Eye (tissue), 1 donor: ENCODE measurements at places on chromosomes 6 and 20.

DNA sequence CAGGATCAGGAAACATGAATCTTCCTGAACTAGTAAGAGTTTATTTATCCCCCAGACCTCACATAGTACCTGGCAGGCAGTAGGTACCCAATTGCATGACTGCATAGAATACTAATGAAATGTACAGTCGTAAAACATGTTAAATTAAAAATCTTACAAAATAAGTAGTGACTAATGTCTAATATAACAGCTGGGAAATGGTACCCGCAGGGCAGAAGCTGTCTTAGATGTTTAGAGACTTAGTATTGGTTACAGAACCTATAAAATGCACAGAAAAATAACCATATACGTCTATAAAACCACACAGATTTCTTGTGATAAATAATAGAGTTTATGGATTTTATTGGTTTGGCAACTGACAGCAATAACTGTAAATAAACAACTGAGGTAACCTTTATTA lies 139.1 kb upstream of the GMDS start:
- no peak for DNase-seq

GRCh38 chr6:166656230-166657151 lies 29.4 kb upstream of the RPS6KA2 start:
- DNase-seq, result no peak

DNA sequence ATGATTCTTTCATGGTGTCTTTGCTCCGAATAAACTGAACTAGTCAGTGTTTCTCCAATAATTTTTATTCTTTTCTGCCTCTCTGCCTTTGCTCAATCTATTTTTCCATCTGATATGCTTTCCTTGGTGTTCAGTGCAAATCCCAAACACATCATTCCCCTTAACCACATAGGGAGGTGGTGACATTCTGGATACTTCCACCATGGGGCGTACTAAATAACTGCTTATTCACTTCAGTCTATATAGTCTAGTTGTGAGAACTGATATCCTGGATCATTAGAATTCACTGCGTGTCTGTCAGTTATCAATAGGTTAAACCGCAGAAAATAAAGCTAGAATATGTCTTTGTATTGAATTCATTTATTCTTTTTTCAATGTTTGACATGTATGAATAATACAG lies 83.1 kb downstream of the KCNQ5 start:
- DNase-seq, result no peak

- no peak for DNase-seq
These were observed 15.7 kb downstream of the GSTA3 start for GRCh38 chr6:52893803-52894202.

DNA sequence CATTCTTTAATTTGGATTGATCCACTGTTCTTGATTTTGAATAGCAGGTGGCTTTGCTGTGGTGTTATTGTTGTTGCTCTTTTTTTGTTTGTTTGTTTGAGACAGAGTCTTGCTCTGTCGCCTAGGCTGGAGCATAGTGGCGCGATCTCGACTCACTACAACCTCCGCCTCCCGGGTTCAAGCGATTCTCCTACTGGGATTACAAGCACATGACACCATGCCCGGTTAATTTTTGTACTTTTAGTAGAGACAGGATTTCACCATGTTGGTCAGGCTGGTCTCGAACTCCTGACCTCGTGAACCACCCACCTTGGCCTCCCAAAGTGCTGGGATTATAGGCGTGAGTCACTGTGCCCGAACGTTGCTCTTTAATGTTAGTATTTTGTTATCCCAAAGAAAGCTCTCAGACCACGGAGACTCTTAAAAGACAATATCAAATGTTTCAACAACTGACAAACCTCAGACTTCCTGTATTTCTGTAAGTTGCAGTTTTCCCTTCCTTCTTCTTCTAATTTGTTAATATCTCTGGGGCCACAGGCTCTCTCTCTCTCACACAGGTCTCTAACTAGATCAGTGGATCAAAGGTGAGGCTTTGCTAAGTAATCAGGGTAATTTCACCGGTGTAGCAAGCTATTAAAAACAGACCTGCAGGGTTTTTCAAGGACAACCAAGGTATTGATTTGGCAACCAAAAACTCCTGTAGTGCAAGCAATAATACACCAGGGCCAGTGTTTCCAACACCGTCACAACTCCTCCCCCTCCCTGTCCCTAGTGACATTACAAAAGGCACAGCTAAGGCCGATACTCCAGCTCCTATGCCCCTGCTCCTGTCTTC lies 48.8 kb upstream of the ZNF217 start:
- DNase-seq, result no peak

DNA sequence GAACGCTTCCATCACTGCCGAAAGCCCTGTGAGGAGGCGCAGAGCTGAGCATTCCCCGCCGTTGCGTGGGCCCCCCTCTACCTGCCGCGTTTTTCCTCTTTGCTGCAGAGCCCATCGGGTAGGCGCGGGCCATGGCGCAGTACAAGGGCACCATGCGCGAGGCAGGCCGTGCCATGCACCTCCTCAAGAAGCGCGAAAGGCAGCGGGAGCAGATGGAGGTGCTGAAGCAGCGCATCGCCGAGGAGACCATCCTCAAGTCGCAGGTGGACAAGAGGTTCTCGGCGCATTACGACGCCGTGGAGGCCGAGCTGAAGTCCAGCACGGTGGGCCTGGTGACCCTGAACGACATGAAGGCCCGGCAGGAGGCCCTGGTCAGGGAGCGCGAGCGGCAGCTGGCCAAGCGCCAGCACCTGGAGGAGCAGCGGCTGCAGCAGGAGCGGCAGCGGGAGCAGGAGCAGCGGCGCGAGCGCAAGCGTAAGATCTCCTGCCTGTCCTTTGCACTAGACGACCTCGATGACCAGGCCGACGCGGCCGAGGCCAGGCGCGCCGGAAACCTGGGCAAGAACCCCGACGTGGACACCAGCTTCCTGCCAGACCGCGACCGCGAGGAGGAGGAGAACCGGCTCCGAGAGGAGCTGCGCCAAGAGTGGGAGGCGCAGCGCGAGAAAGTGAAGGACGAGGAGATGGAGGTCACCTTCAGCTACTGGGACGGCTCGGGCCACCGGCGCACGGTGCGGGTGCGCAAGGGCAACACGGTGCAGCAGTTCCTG lies 693 bp downstream of the FAM50B start:
- peak; percentile 57 for DNase-seq

DNA sequence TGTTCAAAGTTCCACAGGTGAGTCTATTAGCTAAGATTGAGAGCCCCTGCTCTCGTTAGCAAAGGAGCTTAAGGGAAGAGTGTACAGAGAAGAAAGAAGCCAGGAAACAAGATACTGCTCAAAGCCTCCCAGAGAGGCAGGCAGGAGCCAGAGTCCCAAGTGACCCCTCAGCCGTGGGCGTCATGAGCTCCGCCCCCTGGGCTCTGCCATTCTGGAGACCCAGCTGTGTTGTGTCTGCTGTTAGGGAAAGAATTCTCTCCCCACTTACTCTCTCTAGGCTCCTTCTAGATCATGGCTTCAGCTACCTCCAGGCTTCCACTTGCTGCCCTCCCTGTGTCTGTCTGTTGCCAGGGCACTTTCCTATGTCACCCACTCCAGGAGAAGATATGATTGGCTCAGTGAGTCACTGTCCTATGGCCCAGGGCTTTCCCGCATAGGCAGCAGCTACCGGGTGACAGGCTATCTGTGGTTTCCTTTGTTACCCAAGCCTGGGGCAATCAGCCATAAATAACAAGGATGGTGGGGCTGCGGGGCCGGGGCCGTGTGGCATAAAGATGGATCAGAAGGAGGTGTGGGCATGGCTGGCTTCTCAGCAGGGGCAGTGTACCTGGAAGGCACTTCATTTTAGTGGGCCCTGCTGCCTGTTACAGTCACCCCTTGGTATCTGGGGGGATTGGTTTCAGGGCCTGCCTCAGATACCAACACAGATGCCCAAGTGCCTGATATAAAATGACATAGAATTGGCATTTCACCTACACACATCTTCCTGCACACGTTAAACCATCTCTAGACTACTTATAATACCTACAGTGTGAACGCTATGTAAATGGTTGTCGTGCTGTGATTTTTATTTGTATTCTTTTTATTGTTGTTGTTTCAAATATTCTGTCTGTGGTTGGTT lies 118.9 kb downstream of the ARMC2 start:
- DNase-seq, result peak; percentile 69

DNA sequence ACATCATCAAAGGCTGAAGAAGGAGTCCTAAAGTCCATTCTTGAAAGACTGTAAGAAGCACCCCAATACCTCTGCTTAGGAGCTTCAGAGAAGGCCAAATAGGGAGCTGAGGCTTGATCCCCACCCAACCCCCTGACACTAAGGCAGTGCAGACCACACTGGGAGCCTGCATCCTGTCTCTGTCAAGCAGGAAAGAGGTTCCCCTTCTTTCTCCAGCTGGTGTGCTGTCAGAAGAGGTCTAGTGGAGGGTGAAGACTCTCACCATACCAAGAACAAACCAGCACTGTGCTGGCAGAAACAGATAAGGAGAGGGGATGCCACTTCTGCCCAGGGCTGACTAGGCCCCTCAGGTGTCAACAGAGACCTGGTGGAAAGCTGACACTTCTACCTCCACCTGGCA lies 19.9 kb downstream of the GZF1 start:
- no peak for DNase-seq

DNA sequence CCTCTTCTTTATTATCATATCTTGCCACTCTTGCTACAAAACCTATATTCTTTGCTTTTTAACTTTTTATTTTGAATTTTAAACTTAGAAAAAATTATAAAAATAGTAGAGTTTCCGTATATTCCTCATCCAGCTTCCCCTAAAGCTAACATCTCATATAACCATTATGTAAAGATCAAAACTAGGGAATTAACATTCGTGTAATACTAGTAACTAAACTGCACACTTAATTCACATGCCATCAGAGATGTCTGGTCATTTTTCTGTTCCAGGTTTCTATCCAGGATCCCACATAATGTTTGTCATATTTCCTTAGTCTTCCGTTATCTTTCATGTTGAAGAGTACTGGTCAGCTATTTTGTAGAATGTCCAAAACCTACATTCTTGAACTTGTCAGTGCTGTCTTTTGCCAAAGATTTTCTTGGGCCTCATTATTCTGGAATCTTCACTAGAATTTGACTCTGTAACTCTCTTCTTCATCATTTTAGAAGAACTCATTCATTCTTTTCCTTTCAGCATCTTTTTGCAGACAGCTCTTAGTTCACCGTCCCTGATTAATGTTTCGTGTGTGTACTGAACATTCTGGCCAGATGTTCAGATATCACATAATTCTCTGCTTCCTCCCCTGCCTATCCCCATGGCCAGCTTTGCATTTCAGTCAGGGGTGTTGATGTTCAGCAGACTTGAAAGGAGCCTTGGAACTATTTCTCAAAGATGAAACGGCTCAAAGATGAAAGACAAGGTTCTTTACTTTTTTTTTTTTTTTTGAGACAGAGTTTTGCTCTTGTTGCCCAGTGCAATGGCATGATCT lies 9.4 kb downstream of the CTNNBL1 start:
- DNase-seq, result no peak

- no peak for DNase-seq
These were observed 13.9 kb downstream of the GNL1 start for GRCh38 chr6:30542404-30542725.

GRCh38 chr20:20473657-20474056 lies 105.8 kb downstream of the INSM1 start:
- no peak for DNase-seq

DNA sequence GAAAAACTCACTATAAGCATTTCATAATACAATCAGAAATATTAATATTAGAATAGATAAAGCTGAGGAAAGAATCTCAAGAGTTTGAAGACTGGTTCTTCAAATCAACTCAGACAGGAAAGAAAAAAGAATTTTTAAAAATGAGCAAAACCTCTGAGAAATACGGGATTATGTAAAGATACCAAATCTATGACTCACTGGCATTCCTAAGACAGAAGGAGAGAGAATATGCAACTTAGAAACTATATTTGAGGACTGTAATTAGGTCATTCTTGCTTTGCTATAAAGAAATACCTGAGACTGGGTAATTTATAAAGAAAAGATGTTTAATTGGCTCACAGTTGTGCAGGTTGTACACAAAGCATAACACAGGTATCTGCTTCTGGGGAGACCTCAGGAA lies 665.1 kb downstream of the RNF144B start:
- no peak for DNase-seq

GRCh38 chr6:42201382-42201781 lies 6.6 kb upstream of the GUCA1B start:
- no peak for DNase-seq

- DNase-seq, result no peak
These were observed 1.3 kb downstream of the RGS19 start for GRCh38 chr20:64077876-64078551.

GRCh38 chr20:58889798-58890517 lies 37.4 kb downstream of the GNAS start:
- DNase-seq, result no peak
